CD4-positive, alpha-beta T cell (primary cell): ENCODE measurements at places on chromosomes 12 and 14. TPM values are rescaled to one million over a fixed set of nuclear protein-coding genes. Genes with fewer than 3 reads are reported as not detected.
A peak's percentile ranks its signal among the peaks of the same experiment; 100 is the strongest.

DNA sequence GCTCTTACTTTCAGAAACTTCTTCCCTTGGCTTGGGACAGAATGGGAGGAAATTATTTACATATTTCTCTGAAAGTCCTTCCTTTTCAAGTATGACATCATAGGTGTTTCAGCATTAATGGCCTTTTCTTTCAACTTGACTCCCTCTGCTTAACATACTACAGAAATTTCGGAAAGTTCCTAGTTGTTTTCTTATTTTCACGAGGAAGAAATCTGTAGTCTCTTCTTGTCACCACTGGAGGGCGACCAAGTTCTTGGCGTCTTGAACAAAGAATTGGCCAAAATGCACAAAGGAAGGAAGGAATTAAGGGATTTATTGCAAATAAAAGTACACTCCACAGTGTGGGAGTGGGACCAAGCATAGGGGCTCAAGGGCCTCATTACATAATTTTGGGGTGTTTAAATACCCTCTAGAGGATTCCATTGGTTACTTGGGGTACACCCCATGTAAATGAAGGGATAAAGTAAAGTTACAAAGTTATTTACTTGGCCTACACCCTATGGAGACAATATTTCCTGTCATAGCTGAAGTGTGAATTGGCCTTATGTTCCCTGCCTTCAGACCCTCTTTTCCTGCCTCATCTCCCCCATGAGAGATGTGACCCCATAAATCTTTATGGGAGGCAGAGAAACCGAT is 70.4 kb downstream of the RPL10L start:
- DNase-seq: no peak

- DNase-seq: no peak
These were observed 219.3 kb downstream of the CRADD start for GRCh38 chr12:93896427-93896826.

GRCh38 chr12:1069846-1070245 is 78.8 kb downstream of the ERC1 start:
- no peak for DNase-seq

Gene MSRB3
- not detected for total RNA-seq

- DNase-seq: no peak
These were observed 136.5 kb upstream of the CCND2 start for GRCh38 chr12:4137015-4137414.

GRCh38 chr12:84911271-84912197 is 1.1 kb downstream of the SLC6A15 start:
- DNase-seq: no peak

Gene KSR2
- total RNA-seq: 0.05 TPM

DNA sequence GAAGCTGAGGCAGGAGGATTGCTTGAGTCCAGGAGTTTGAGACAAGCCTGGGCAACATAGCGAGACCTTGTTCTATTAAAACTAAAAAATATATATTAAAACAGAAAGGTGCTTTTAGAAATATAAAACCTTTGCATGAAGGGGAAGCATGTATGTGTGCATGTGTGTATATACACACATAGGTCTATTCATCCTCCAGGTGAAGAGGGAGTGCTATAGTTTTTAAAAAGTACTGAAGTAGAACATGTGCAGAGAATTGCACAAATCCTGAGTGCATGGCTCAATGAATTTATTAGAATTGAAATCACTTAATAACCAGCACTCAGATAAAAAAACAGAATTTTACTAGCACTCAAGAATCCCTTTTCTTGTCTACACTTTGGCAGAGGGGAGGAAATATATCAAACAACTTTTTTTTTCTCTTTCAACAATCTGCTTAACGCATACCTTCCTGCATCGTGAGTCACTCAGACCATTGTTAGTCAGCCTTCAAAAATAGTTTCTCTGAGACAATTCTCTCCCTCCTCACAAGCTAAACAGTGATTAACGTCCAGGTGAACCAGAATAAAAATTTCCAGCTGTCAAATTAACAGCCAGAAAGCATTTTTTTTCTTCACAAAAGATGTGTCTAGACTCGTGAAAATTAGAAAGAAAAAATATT is 17.7 kb upstream of the NEDD1 start:
- no peak for DNase-seq

Gene NUDT14
- 9.0 TPM for total RNA-seq

GRCh38 chr12:85279449-85280164 is 413 bp upstream of the ALX1 start:
- no peak for DNase-seq

DNA sequence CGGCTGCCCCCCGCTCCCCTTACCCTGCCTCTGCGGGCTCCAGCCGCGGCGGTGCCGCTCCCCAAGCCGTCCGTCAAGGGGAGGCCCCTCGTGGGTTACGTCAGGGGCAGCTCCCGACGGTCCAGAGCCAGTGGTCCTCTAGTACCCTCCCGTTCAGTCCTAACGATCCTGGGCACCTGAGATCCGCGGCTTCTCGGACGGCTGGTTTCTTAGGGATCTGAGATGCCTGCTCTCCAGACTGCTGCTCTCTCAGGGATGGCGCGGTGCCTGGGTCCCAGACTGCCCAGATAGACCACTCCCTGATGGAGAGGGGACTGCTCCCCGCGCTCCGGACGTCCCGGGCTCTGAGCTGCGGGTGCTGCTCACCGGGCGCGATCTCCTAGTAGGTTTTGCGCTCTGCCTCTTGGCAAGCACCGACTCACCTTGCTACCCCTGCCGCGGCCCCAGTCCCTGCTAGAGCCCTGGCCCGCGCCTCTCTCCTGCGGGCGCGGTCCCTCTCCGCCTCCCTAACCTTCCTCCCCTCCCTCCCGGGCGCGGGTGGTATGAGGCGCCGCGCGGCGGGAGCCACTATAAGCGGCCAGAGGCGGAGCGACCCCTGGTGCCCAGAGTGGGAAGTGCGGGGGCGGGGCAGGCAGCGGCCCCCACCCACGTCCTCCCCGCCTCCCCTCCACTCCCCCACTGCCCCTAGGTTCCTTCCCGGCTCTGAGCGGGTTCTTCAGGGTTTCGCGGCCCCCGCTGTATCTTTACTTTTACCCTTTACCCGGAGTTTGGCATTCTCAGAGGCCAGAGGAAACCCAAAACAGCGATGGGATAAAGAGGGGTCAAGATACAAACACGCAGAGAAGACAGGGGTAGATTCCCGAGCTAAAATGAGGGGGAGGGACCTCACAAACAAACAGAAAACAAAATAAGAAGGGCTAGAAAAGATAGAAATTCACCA is at the start of gene C1QL4:
C1QL4 (minus strand) TSS at position 544 of the 940 bp plus-strand sequence. CDS start 711 bp downstream, outside the sequence.
- peak; percentile 87 for DNase-seq

DNA sequence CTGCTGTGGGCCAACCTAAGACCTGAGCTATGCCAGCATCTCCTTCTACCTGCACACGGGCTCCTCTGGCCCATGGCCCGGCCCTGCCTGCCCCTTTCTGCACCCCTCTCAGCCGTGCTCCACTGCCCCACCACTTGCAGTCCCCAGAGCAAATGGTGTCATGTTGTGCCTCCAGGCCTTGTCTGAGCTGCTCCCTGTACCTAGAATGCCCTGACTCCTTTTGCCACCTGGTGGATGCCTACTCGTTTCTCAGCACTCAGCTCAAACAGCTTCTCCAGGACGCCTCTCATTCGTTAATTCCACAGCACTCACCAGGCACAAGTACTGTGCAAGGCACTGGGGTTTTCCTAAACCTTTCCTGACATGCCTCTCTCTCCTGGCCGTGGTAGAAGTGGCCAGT is 63.2 kb upstream of the PNMA1 start:
- no peak for DNase-seq

Gene ZFHX2
- 0.22 TPM for total RNA-seq

Gene SRRM4
- not detected for total RNA-seq

Gene TMEM253
- not detected for total RNA-seq

Gene PRB4
- not detected for total RNA-seq

DNA sequence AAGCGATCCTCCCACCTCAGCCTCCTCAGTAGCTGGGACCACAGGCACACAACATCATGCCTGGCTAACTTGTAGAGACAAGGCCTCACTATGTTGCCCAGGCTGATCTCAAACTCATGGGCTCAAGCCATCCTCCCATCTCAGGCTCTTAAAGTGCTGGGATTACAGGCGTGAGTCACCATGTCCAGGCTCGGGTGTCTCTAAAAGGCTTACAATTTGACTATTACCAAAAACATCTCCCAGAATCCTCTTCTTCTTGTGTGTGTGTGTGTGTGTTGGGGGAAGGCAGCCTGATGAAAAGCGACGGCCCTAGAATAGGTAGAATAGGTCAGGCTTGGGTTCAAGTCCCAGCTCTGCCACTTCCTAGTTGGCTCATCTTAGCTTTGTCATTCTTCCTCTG is 16.8 kb downstream of the MSI1 start:
- no peak for DNase-seq

- DNase-seq: no peak
These were observed 59.9 kb downstream of the SETD3 start for GRCh38 chr14:99420711-99421110.

DNA sequence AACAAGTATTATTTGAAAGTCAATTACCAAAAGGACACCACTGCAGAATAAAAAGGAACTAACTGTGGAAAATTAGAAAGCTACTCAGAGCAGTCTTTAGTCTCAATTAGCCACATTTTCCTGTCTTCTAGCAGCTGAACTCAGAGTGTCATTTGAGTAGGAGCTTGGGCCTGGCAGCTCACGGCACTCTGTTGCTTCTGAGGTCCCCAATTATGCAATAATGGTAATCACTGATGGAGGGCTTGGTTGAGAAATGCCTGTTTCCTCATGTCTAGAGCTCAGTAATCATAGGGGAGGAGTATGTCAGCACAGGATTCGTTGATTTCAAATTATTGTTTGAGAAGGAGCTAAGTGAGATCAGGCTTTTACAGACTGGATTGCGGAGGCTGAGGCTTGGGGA is 108.6 kb downstream of the VRK1 start:
- DNase-seq: no peak

Gene GALNT16
- total RNA-seq: not detected

Gene CFAP251
- 0.28 TPM for total RNA-seq

DNA sequence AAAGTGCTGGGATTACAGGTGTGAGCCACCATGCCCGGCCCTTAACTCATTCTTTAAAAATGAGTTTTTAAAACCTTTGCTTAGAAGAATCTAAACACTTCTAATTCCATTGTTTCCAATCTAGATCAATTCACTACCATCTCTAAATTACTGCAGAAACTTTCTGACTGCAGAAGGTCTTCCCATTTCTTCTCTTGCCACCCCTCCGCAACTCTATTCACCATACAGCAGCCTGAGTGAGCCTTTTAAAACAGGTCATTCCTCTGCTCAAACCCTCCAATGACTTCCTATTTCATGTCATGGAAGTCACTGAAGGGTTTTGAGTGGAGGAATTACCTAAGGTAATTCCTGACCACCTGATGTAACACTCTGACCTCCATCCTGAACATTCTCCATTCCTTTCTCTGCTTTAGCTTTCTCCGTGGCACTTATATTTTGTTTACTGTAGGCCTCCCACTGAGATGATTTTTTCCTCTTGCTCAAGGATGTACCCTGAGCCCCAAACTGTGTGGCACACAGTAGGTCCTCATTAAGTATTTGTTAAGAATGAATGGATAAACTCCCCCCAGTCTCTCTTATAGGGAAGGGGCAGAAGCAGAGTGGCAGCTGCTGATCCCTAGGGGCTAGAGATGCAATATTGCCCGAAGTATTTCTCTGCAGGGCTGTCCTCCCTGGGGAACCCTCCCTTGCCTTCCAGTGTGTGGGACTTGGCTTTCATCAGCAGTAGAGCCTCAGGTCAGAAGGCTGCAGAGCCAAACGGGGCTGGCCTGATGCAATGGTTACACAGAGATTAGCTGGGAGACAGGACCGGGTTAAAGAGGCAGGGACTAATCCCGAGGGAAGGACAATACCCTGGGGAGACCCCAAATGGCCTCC is 1.2 kb downstream of the DDIT3 start:
- DNase-seq: no peak

DNA sequence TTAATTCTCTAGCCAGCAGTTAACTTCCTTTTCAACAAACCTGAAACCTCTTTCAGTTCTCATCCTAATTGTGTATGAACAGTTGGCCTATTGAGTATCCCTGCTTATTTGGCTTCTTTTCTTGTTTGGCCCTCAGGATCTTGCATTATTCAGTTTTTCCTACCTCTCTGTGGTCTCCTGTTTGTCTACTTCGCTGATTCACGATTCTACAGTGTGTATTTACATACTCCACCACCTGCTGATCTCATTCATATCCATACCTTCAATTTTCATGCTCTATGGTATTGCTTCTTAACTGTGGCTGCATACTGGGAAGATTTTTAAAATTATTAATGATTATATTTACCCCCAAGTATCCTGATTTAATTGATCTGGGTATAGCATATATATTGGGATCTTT is 56.4 kb downstream of the RASSF9 start:
- DNase-seq: no peak

- no peak for DNase-seq
These were observed 183.5 kb downstream of the TTC8 start for GRCh38 chr14:89007906-89008305.

- DNase-seq: no peak
These were observed 22.2 kb downstream of the RTRAF start for GRCh38 chr14:52011523-52011922.

- no peak for DNase-seq
These were observed 41.1 kb upstream of the TSPAN9 start for GRCh38 chr12:3035815-3036702.

DNA sequence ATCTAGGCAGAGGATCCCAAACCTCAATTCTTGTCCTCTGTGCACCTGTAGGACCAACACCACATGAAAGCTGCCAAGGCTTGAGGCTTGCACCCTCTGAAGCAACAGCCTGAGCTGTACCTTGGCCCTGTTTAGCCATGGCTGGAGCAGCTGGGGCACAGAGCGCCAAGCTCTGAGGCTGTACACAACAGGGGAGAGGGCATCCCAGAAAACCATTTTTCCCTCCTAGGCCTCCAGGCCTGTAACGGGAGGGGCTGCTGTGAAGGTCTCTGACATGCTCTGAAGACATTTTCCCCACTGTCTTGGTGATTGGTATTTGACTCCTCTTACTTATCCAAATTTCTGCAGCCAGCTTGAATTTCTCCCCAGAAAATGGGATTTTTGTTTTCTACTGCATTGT is 22.4 kb upstream of the PTPRO start:
- DNase-seq: no peak

GRCh38 chr12:40693207-40693821 is 1.1 kb downstream of the CNTN1 start:
- DNase-seq: no peak

DNA sequence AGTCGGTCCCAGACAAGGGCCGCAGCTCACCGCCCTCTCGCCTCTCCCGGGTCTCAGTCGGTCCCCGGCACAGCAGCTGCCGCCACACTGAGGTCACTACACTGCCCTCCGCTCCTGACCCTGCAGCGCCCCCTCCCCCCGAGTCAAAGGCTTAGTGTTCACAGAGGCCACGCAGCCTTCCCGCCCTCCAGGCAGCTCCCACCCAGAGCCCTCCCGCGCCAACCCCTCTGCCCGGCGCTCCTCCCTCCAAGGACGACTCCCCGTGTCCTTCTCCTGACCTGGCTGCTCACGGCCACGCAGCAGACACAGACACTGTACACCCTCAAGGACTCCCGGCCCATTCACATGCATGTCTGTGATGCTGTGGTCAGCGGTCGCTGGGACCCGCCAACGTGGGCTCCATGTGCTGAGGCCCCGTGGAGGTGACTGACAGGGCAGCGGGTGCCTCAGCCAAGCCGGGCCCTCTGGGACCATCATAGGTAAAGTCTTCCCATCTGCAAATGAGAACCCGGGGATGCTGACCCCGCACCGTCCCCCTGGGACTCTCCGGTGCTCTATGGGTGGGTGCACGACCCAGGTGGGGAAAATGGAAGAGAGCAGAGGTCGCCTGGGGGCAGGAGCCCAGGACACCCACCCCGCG is 16.3 kb upstream of the GALNT9 start:
- no peak for DNase-seq

Gene AKAP5
- 0.49 TPM for total RNA-seq

Gene FGD4
- 0.34 TPM for total RNA-seq

GRCh38 chr12:11980115-11980514 is 90.6 kb upstream of the BCL2L14 start:
- DNase-seq: no peak

- peak; percentile 4 for DNase-seq
These were observed 753 bp downstream of the CSRNP2 start for GRCh38 chr12:51082561-51083125.
